ENCODE measurements at places on chromosomes 6 and 20.
A peak's percentile ranks its signal among the peaks of the same experiment; 100 is the strongest.

GRCh38 chr20:21048841-21049273, 57.3 kb downstream of the LINC00237 start:
- no peaks in the 10 kb centered on the region for H3K27me3 ChIP-seq
- H3K36me3 ChIP-seq: no peaks in the 10 kb centered on the region
- DNase-seq: no peak

DNA sequence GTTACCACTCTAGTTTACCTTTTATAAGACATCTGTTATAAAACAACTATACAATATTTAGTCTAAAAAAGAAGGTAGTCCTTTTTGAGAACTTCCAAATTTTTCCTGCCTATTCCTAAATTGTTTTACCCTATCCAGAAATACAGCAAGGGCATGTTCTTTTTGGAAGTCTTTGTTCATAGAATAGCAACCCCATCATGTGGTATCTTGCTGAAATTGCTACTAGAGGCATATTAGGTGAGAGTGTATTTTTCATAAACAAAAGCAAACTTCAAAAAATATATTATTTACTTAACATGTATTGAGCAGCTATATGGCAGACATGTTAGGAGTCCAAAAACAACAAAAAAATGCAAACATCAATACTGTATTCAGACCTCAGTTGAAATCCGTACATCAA, 371.8 kb upstream of the NRSN1 start:
- no peaks in the 10 kb centered on the region for H3K36me3 ChIP-seq
- H3K27me3 ChIP-seq: no peaks in the 10 kb centered on the region
- no peak overlapping the region for H3K27ac ChIP-seq
- no peaks in the 10 kb centered on the region for H3K4me1 ChIP-seq

DNA sequence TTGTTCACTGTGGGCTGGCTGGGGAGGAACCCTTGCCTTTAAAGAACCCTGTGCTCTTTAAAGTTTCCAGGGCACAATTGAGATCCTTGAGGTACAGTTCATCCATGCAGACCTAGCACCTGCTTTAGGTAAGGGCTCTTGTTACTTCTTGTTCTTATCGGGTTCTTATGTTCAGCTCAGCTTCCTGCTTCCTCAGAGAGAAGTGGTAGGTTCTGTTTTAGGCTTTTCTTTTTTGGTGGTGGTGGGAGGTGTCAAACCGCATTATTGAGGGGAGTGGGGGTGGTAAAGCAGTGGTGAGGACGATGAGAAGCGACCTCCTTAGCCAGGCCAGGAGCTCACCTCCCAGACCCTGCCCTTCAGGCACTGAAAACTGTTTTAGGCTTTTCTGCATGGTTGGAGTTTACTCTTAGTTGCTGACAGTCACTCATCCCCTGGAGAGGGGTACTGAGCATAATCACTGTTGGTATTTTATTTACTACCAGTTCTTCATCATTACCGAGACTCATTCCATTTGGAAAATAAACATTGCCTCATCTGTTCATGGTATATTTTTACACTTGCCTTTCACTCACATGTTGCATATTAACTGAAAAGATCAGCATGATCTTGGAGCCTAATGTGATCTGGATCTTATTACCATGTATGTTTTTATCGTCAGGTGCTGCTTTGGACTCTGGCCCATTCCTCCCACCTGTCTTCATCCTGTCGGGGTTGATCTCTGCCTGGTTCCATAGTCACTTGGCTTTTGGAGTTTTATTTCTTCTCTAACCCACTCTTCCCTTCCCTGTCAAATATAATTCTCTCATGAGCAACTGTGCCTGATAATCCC, 35.4 kb downstream of the SLC16A10 start:
- DNase-seq: no peak
- no peaks in the 10 kb centered on the region for H3K4me1 ChIP-seq
- H3K36me3 ChIP-seq: no peaks in the 10 kb centered on the region
- H3K27ac ChIP-seq: no peak overlapping the region
- no peak overlapping the region for H3K4me3 ChIP-seq

DNA sequence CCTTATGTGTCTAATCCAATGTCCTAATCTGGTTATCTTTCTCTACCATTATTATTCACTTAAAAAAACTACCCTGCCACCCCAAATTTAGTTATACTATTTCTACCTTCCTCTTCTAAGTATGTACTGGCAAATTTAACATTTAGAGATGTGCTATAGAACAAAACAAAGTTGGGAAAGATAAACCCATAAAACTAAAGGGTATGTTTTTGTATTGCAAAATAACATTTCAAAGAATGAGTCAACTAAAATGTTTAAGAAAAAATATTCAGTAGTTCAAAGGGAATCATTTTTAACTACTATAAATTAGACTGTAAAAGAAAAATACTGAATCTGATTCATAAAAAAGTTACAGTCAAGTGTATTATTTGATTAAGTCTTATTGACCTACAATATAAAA, 103.0 kb downstream of the LMBRD1 start:
- H3K27me3 ChIP-seq: no peaks in the 10 kb centered on the region
- H3K27ac ChIP-seq: no peak overlapping the region
- no peak for DNase-seq
- no peak overlapping the region for H3K4me3 ChIP-seq

DNA sequence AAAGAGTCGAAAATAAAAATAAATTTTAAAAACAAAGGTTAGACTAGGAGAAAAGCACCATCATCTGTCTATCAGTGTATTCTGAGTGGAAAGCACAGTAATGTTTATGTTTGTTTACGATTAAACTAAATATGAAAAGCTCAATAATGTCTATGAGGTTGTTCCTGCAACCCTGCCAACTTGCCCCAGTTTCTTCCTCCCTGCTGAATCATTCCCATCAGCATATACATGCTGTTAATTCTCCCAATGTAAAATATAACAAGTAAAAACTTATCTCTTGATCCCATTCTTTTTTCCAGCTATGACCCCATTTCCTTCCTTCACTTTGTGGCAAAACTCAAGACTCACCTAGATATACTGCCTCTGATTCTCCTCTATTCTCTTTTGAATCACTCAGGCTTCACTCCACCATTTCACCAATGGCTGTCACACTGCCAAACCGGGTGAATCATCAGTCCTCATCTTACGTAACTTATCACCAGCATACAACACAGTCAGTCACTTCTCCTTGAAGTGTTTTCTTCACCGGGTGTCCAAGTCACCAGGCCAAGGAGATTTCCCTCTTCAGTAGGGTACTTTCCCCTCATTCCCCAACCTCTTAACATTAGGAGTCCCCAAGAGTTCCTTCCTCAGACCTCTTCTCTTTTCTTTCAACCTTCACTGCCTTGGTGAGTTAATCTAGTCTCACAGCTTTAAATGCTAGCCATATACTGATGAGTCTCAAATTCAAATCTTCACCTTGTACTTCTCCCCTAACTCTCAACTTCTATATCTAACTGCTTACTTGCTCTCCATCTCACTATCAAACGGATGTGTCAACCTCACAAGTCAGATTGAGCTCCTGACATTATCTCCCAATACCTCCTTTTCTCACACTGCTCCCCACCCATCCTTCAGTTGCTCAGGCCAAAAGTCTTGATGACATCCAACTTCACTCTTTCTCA, 6.2 kb downstream of the TMEM242 start:
- peak; percentile 96 for DNase-seq
- no peak overlapping the region for H3K4me3 ChIP-seq
- peaks cover 22% of the 10 kb centered on the region for H3K4me1 ChIP-seq
- H3K27me3 ChIP-seq: no peaks in the 10 kb centered on the region
- peaks cover 5% of the 10 kb centered on the region for H3K36me3 ChIP-seq
- peak overlapping the region; percentile 73 for H3K27ac ChIP-seq

DNA sequence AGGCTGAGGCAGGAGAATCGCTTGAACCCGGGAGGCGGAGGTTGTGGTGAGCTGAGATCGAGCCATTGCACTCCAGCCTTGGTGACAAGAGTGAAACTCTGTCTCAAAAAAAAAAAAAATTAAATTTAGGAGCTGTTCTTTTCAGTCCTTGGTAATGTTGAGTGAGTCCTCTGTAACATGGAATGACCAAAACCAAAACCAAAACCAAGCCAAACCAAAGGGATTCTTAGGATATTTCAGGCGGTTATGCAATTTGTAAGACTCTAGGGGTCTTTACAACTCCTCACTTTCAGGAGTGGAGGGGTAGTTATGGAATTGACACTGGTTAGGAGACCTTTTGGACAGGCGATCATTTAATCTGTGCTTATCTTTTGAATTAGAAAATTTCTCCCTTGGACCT, 15.8 kb downstream of the TIAM2 start:
- no peaks in the 10 kb centered on the region for H3K36me3 ChIP-seq
- no peaks in the 10 kb centered on the region for H3K4me1 ChIP-seq
- no peak overlapping the region for H3K27ac ChIP-seq
- no peak for DNase-seq
- H3K27me3 ChIP-seq: no peaks in the 10 kb centered on the region
- no peak overlapping the region for H3K4me3 ChIP-seq

GRCh38 chr20:44087857-44088120, 99.2 kb downstream of the JPH2 start:
- no peak overlapping the region for H3K27ac ChIP-seq
- no peaks in the 10 kb centered on the region for H3K36me3 ChIP-seq
- H3K27me3 ChIP-seq: no peaks in the 10 kb centered on the region
- no peak overlapping the region for H3K4me3 ChIP-seq
- no peaks in the 10 kb centered on the region for H3K4me1 ChIP-seq
- no peak for DNase-seq

DNA sequence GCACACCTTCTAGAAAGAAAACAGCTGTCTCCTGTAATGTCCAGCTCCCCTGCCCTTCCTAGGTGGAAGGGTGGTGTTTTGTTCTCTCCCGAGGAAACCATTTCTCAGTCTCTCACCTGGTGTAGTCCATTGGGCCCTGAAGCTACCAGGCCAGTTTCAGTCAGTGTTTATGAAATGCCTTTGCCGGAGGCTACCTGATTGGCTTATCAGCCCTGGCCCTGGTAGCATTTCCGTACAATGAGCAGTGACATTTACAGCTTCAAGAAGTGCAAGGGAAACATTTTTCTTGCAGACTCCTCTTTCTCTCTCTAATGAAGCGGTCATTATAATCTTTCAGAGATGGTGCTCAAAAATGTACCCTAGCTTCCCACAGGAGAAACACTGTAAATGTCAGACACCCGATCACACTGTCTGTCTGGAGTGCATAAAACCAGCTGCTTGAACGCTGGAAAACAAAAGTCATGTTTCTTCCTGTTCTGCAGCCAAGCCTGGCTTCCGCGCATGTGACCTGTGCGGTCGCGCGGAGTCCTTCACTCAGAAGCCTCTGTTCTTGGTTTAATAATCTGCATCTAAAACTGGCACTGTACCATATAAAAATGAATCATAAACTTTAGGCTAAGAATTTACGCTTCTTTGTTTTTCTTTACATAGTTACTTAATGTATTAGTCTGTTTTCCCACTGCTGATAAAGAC, 28.4 kb upstream of the SAYSD1 start:
- DNase-seq: no peak
- no peaks in the 10 kb centered on the region for H3K36me3 ChIP-seq
- no peak overlapping the region for H3K4me3 ChIP-seq
- H3K27me3 ChIP-seq: no peaks in the 10 kb centered on the region
- H3K27ac ChIP-seq: no peak overlapping the region
- no peaks in the 10 kb centered on the region for H3K4me1 ChIP-seq

GRCh38 chr6:170228946-170229310, 62.0 kb downstream of the DLL1 start:
- no peaks in the 10 kb centered on the region for H3K36me3 ChIP-seq
- DNase-seq: no peak
- H3K4me3 ChIP-seq: no peak overlapping the region

DNA sequence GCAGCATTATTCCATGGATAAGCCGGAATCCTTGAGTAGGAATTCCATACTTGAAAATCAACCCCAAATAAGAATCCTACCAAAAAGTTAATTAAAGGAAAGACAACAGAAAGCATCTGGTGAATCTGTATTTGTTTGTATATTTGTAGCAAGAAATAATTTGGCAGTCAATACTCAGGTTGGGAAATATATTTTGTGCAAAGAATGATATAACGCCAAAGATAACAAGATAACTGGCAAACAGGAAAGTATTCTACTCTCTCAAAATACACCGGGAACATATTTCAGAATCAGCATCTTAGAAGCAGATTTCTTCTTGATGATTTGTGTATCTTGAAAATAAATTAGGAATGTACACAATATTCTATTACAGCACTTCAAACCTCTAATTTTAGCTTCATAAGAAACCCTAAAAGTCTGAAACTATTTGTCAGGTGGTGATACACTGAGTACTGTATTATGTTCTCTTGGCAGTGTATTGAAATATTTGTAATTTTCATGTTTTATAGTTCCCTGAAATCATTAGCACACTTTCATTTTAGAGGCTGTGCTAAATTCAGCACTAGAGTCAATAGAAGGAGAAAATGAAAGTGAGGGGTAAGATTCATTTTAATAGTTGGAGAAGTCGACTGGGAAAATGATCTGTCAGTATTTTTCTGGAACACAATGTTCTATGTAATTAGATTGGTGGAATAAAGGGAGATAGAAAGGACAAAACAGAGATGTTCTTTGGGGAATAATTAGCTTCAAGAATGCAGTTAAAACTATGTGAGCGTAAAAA, 879.7 kb upstream of the GJE1 start:
- H3K27ac ChIP-seq: peak overlapping the region; percentile 76
- H3K4me1 ChIP-seq: peaks cover 10% of the 10 kb centered on the region
- H3K36me3 ChIP-seq: no peaks in the 10 kb centered on the region
- H3K4me3 ChIP-seq: no peak overlapping the region
- no peak for DNase-seq
- H3K27me3 ChIP-seq: no peaks in the 10 kb centered on the region

- no peaks in the 10 kb centered on the region for H3K36me3 ChIP-seq
- H3K27ac ChIP-seq: peak overlapping the region; percentile 49
- H3K27me3 ChIP-seq: no peaks in the 10 kb centered on the region
- no peak overlapping the region for H3K4me3 ChIP-seq
Measured at GRCh38 chr6:111710911-111711310, 105.2 kb upstream of the TRAF3IP2 start.

GRCh38 chr20:568673-569415, 25.3 kb upstream of the CSNK2A1 start:
- H3K4me1 ChIP-seq: peaks cover 20% of the 10 kb centered on the region
- no peak overlapping the region for H3K4me3 ChIP-seq
- H3K36me3 ChIP-seq: no peaks in the 10 kb centered on the region
- H3K27ac ChIP-seq: no peak overlapping the region

GRCh38 chr6:41373919-41374617, 38.7 kb downstream of the NCR2 start:
- peaks cover 28% of the 10 kb centered on the region for H3K4me1 ChIP-seq
- no peaks in the 10 kb centered on the region for H3K27me3 ChIP-seq
- DNase-seq: no peak
- H3K27ac ChIP-seq: no peak overlapping the region
- no peak overlapping the region for H3K4me3 ChIP-seq

DNA sequence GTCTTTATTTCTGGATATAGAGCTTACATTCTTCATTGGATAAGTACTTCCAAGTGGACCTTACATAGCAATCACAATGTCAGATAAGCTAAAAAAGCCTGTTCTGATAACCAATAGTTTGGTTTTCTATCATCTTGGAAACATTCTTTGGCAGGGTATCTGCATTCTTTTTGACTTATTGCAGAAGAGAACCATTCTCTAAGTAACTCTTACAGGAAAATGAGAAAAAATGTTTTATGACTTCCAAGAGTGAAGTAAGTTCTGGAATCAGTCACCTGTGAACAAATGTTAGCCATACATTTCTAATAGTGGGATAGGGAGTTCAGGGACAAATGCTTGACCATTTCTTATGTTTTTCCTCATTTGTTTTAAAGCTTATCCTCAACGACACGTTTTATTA, 564.0 kb downstream of the CD109 start:
- DNase-seq: no peak
- no peaks in the 10 kb centered on the region for H3K4me1 ChIP-seq
- H3K27ac ChIP-seq: no peak overlapping the region
- no peaks in the 10 kb centered on the region for H3K36me3 ChIP-seq
